ENCODE measurements at places on chromosomes 16 and 17. TPM values are rescaled to one million over a fixed set of nuclear protein-coding genes. Genes with fewer than 3 reads are reported as not detected.

MMP25 gene
- total RNA-seq, result 1.6 TPM

ITGA3 gene
- total RNA-seq, result 839 TPM

GDPD3 gene
- 1.8 TPM for total RNA-seq

GRCh38 chr16:49635009-49635350 lies 220.9 kb downstream of the ZNF423 start:
- no peak for DNase-seq

VMP1 gene
- 345 TPM for total RNA-seq

GRCh38 chr17:44348234-44348987 lies 3.3 kb downstream of the GRN start:
- peak; percentile 60 for DNase-seq

GRCh38 chr16:77896415-77897128 lies 108.2 kb downstream of the VAT1L start:
- no peak for DNase-seq

DNA sequence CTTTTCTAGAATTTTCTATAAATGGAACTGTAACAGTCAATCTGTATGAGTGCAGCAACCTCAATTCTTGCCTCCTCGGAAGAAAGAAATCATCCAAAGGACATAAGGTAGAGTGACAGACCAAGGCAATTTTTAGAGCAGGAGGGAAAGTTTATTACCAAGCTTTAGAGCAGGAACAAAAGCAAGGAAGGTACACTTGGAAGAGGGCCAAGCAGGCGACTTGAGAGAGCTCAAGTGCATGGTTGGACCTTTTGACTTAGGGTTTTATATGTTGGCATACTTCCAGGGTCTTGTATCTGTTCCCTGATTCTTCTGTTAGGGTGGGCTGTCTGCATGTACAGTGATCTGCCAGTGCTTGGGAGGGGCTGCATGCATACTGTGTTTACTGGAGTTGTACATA lies 50.3 kb downstream of the SCNN1G start:
- no peak for DNase-seq

GRCh38 chr17:50101346-50102163 lies 6.4 kb downstream of the PDK2 start:
- no peak for DNase-seq

DNA sequence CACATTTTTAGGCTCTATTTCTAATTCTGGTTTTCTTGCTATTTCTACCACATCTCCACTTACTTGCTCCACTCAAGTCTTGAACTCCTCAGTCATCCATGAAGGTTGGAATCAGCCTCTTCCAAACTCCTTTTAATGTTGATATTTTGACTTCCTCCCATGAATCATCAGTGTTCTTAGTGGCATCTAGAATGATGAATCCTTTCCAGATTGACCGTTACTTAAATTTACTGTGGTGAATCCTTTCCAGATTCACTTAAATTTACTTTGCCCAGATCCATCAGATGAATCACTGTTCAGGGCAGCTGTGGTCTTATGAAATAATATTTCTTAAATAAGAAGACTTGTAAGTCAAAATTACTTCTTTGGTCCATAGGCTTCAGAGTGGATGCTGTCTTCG lies 32.4 kb downstream of the CLTC start:
- peak; percentile 26 for DNase-seq

CCDC92B gene
- total RNA-seq, result not detected

DNA sequence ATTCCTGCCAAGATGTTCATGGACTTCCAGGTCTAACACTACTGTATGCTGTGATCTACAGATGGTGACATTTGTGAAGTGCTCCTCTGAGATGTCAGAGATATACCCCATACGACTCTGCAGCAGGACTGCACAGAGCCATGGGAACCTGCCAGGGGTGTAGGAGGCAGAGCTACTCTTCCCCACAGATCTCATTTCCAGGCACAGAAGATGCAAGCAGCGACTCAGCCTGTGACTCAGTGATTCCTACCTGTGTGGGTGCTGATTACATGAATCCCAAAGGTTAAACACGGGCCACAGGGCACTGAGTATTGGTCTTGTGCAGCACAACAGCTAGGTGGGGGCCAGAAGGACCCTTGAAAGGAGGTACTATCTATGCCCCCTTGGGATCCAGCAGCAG lies 137.0 kb upstream of the SOX9 start:
- no peak for DNase-seq

- no peak for DNase-seq
These were observed 76.7 kb downstream of the C16orf95 start for GRCh38 chr16:87240211-87241136.
